ENCODE measurements at places on chromosomes 2 and 18.

DNA sequence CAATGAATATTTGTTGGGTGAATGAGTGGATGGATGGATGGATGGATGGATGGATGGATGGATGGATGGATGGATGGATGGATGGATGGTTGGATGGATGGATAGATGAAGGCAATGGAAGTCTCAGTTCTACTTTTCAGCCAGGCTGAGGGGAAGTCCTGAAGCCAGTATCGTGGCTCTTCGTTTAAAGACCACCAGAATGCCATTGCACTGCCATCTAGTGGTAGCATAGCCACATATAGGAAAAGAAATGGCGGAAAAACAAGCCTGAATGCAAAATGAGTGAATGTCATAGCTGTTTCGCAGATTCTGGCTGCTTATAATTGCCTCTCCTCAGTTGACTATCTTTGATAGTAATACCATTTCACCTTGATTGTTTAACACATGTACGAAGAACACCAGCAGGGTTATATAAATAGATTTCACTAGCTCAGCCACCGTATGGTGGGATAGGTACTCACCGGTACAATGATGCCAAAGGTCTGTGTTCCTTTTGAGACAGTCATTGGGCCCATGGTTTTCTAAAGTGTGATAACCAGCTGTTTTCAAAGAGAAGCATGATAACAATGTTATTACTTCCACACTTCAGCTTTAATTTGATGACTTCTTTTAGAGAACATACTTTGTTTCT lies 62.3 kb upstream of the GREB1L start:
- no peak for DNase-seq

DNA sequence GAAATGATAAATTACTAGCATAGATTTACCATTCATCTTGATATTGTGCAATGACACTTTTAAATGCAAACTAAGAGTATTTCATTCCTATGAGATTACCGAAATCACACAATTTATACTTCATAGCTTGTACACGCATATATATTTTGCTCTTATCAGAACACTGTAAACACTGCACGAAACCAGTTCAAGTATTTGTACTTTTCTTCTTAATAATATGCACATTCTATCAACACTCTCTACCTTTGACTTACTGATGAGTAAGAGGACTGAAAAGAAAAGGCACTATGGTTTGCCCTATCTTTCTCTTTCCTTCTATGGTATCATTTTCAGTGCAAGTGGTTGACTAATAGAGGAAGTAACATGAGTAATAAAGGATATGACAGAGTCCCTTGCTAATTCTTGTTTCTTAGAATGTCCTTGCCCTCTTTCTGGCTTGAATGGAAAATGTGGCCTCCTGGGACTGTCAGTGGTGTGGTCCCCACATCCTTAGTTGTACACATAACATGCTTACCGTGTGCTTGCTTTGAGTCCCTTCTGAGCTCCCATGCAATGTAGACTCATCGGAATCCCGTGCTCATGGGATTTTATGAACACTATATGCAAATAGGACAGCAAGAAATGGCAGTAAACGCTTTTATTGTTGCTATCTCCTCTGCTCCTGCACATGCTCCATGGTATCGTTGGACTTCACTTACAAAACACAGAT lies 363.5 kb upstream of the TNP1 start:
- DNase-seq: no peak

- DNase-seq: peak; percentile 72
Observed at GRCh38 chr2:131093696-131094462, 619 bp upstream of the FAM168B start.

- no peak for DNase-seq
Observed at GRCh38 chr2:221999717-222000116, 299.1 kb downstream of the PAX3 start.

GRCh38 chr2:237150831-237151375 lies 65.2 kb downstream of the COPS8 start:
- no peak for DNase-seq

DNA sequence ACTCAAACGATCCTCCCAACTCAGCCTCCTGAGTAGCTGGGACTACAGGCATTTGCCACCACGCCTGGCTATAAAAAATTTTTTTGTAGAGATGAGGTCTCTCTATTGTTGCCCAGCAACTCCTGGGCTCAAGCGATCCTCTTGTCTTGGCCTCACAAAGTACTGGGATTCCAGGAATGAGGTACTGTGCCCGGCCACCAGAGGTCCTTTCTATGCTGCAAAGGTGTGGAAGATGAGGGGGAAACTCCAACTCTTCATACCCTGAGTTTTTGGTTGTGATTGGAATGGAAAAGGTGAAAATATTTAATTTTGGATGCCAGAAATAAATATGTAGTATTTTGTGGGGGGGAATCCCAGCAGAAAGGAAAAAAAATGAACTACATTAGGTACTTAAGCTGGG lies 36.0 kb downstream of the MRPL33 start:
- DNase-seq: no peak

- no peak for DNase-seq
Observed at GRCh38 chr2:59694176-59694575, 859.3 kb downstream of the BCL11A start.
